ENCODE measurements at places on chromosomes 11 and 22. TPM values are rescaled to one million over a fixed set of nuclear protein-coding genes. Genes with fewer than 3 reads are reported as not detected.

OMP gene
- total RNA-seq: 1.1 TPM

DNA sequence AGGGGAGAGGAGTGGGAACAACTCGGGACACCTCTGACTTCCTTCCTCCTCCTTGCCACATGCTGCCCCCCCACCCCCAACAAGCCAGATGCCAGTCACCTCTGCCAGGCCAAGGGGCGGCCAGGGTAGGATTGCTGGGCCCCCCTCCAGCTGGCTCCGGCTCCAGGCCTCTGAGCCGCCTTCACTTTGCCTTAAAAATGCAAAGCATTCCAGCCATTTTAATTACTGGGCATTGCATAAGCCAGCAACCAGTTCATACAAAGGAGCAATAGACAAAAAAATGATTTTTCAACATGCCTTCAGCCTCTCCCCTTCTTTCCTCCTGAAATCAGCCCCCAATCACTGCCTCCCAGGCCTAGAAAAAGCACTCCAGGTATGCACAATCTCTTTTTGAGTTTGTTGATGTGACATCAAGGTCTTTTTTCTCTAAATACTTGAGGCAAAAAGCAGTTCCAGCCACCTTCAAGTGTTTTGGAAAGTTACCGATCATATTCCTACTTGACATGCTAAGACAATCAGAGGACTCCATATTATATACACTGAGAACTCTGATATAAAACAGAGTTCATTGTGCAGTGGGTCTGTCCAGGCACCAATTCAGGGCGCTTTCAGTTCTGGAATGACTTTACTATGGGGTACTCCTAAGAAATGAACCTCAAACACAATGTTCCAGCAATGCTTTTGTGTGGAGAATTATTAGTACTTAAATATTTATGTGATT lies 12.4 kb upstream of the TIMP3 start:
- peak; percentile 67 for DNase-seq

GRCh38 chr11:126166413-126166812 lies 45.0 kb downstream of the RPUSD4 start:
- DNase-seq: no peak

NLRP10 gene
- not detected for total RNA-seq

DNA sequence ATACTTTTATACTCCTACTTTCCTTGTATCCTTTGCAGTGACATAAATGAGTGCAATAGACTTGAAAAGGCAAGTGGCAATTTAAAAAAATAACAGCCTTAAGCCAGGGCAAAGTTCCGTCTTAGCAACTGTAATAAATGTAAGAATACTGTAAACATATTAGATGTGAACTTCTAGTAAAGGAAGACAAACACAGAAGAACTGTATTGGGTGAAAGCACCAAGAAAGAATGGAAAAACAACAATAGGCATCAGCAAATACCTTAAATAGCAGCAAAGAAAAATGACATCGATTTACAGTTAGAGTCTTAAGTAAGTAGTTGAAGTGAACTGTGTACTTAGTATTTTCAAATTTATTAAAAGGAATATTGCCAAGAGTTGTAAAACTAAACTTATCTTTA lies 75.5 kb upstream of the TP53AIP1 start:
- no peak for DNase-seq

DNA sequence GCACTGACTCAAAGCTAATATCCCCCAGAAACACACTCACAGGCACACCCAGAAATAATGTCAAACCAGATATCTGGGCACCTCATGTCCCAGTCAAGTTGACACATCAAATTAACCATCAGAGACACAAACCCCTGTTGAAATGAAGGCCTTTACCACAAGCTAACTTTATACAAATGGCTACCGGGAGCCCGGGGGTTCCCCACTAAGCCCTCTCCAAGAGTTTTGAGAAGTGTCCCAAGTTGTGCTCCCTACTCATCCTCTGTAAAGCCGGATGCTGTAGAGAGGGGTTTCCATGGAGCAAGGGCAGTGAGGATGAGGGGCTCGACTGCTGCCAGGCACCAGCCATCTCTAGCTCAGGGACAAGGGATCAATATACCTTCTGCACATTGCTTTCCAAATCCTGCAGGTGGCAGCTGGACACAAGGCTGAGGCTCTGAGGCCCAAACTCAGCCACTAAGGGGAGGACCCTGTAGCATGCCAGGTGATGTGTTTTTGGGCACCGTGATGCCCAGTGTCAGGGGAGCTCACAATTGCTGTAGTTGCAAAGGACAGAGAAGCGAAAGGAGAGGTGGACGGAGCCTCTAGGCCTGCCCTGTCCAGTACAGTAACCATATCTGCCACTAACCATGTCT lies 145.7 kb downstream of the TTC17 start:
- peak; percentile 32 for DNase-seq

- no peak for DNase-seq
These were observed 47.7 kb upstream of the SYT7 start for GRCh38 chr11:61628662-61628970.

DNA sequence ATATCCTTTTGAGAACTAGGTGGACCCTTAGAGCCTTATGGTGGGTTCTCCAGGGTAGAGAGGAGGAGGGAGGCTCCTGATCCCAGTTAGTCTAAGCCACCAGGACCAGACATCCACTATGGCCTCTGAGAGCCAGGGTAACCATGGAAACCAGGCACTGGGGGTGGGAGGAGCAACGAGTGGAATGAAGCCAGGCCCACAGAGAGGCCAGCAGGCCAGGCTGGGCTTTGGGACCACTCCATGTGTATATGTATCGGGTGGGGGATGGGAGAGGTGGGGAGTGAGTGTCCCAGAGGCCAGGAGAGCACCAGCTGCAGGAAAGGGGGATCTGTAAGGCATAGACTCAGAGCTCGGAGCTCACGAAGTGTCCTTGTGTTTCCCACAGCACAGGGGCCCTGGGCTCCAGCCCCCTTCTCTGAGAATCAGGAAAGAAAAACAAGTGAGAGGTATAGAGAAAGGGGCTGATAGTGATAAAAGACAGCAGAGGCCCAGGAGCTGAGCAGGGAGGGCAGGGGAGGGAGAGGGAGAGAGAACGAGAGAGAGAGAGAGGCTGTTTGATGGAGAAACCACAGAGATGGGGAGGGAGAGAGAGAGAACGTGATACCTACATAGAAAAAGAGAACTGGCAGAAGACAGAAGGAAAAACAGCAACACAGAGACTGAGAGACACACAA lies 15.5 kb upstream of the TSPAN18 start:
- no peak for DNase-seq

GRCh38 chr22:46747646-46748045 lies 9.6 kb upstream of the CERK start:
- DNase-seq: no peak

MMP12 gene
- not detected for total RNA-seq

PPP6R3 gene
- 122 TPM for total RNA-seq

DNA sequence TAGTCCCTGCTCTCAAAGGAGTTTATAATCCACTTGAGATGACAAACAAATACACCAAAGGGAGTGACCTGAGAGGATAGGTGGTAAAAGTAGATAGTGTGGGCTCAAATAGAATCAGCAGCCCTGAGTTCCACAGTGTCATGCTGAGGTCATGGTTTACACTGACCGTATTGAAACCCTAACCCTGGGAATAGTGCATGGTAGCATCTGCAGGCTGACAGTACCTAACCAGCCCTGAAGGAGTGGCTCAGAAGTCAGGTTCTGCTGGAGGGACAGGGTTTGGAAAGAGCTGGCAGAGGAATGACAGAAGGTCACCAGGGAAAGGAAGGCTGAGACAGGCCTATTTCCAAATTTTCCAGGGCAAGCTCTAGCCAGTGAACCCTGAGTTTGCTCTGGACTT lies 9.2 kb upstream of the TMPRSS5 start:
- no peak for DNase-seq

- DNase-seq: peak; percentile 63
These were observed 55.1 kb downstream of the IGLL5 start for GRCh38 chr22:22942511-22943329.

CATSPERZ gene
- not detected for total RNA-seq

P2RX6 gene
- 0.42 TPM for total RNA-seq

TP53I11 gene
- 27.8 TPM for total RNA-seq

MEN1 gene
- 39.8 TPM for total RNA-seq

SCGB1D2 gene
- not detected for total RNA-seq

GRCh38 chr11:19957294-19957943 lies 202.9 kb downstream of the DBX1 start:
- no peak for DNase-seq

GRCh38 chr22:18050065-18050464 lies 25.7 kb upstream of the MICAL3 start:
- no peak for DNase-seq

GPR152 gene
- total RNA-seq: not detected

DNA sequence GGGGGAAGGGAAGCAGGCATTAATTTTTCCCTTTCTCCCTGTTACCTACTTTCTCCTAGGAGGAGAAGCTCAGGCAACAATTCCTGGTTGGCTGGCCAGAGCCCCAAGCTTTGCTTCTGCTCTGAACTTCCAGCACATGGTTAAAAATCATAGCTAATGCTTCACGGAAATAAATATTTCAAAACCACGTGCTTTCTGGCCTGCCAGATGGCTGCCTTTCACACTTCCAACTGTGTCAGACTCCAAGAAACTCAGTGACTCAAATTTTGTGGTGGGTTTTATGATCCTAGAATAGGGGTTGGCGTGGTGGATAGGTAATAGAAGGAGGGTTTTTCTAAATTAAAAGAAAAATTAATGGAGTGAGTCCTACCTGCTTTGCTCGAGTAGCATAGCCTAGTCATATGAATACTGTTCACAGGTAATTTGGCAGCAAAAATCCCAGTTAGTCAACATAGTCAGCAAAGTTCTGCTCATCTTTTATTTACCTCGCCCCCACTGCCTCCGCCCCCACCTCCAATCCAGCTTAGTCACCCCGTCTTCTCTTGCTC lies 58.6 kb downstream of the SC5D start:
- no peak for DNase-seq

SYCE3 gene
- total RNA-seq: not detected

DNA sequence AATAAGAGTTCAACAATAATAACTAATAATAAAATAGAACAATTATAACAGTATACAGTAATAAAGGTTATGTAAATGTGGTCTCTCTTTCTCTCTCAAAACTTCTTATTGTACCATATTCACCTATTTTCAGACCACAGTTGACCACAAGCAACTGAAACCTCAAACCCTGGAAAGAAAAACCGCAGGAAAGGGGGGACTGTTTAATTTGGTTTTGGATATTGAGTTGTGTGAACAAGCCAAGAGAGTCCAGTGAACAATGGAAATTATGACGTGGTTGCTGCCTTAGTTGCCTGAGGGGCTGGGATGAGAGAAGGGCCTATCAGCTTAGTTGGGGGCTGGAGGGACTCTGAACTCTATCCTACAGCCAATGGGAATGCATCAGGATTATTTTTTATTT lies 178.7 kb upstream of the POU2AF2 start:
- DNase-seq: no peak

GRCh38 chr11:109109571-109110315 lies 312.2 kb upstream of the C11orf87 start:
- DNase-seq: no peak

RASD2 gene
- 0.14 TPM for total RNA-seq

- DNase-seq: no peak
These were observed 1.2 kb downstream of the IFITM1 start for GRCh38 chr11:315051-315481.

GRCh38 chr11:8168485-8169257 lies at the start of gene RIC3:
RIC3 (minus strand) TSS chr11:8169025; CDS start chr11:8168989, 36 bp downstream.
- DNase-seq: no peak

SYTL2 gene
- 10.6 TPM for total RNA-seq

TSSK2 gene
- not detected for total RNA-seq

DNA sequence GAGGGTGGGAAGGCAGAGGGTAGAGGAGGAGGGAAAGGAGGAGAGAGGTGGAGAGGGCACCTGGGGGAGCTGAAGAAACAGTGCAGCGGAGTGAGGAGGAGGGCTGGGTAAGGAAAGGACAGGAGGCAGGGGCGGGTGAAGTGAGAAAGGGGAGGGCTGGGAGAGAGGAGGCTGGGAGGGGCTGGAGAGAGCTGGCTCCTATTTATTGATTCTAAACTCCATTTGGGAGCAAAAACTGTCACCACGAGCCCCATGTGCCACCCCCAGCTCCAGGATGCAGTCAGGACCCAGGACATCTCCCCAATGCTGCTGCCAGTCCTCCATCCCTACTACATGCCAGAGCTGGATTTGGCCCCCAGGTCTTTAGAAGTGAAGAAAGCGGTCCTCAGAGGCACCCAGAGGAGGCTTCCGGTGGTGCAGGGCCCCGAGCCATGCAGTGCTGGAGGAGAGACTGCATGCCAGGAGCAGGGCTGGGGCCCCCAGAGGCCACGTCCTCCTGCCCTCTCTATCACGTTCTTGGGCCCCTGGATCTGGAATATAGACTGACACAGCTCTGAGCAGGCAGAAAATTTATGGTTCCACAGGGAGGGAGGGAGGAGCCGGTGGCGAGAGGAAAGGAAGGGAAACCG lies 53.7 kb downstream of the SLC22A12 start:
- DNase-seq: no peak

ISX gene
- not detected for total RNA-seq

DNA sequence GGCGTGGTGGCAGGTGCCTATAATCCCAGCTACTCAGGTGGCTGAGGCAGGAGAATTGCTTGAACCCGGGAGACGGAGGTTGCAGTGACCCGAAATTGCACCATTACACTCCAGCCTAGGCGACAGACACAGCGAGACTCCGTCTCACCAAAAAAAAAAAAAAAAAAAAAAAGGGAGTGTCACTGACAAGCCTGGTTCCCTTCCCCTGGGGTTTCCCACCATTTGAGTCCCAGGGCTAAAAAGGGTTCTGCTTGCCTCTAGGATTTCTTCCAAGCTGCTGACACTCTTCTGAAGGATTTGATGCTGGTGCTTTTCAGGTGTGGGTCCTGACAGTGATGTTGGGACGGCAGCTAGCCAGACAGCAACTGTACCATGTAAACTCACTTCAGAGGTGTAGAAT lies 1.3 kb upstream of the CCDC88B start:
- DNase-seq: no peak

All from Calu3 (cell line).